ENCODE measurements at places on chromosomes 4 and X. TPM values are rescaled to one million over a fixed set of nuclear protein-coding genes. Genes with fewer than 3 reads are reported as not detected.

The PARM1 gene
- total RNA-seq, result 0.18 TPM

DNA sequence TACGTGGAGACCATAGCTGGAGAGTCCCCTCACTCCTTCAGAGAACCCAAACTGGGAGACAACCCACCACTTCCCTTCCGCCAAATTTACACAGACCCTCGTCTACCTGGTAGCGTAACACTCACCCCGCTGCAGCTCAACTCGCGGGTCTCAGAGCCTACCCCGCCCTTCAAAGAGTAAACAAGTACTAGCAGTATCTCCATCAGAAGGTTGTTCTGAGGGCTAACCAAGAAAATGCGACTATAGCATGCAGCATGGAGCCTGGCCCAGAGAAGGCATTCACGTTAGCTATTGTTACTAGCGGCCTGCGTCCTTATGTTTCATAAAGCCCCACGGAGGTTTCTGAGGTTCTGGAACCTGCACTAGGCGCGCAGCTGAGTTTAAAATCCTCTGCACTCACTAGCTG is 531 bp upstream of the MANBA start:
- peaks cover 16% of the 10 kb centered on the region for H3K27me3 ChIP-seq
- H3K27ac ChIP-seq, result no peak overlapping the region
- no peaks in the 10 kb centered on the region for H3K36me3 ChIP-seq
- peaks cover 13% of the 10 kb centered on the region for H3K4me1 ChIP-seq

GRCh38 chr4:152382057-152382785 is 153.7 kb downstream of the FBXW7 start:
- H3K27ac ChIP-seq, result no peak overlapping the region
- H3K4me3 ChIP-seq, result no peak overlapping the region
- H3K27me3 ChIP-seq, result no peaks in the 10 kb centered on the region
- H3K4me1 ChIP-seq, result no peaks in the 10 kb centered on the region

DNA sequence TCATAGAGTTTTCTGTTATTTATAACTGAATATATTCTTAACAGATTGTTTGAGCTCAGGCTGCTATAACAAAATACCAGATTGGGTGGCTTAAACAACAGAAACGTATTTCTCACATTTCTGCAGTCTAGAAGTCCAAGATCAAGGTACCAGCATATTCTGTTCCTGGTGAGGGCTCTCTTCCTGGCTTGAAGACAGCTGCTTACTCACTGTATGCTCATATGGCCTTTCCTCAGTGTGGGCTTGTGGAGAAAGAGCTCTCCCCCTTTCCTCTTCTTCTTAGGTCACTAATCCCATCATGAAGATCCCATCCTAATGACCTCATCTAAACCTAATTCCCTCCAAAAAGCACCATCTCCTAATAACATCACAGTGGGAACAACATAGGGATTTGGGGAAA is 117.8 kb downstream of the RASGEF1B start:
- peaks cover 7% of the 10 kb centered on the region for H3K27me3 ChIP-seq
- no peaks in the 10 kb centered on the region for H3K36me3 ChIP-seq
- H3K27ac ChIP-seq, result no peak overlapping the region
- H3K4me1 ChIP-seq, result peaks cover 12% of the 10 kb centered on the region

The MSANTD1 gene
- total RNA-seq, result 0.97 TPM

- DNase-seq, result no peak
- no peaks in the 10 kb centered on the region for H3K36me3 ChIP-seq
- H3K4me1 ChIP-seq, result peaks cover 3% of the 10 kb centered on the region
- H3K27ac ChIP-seq, result no peak overlapping the region
Measured at GRCh38 chr4:12724510-12724909, 759.6 kb downstream of the RAB28 start.

GRCh38 chrX:13298836-13299235 is 21.0 kb downstream of the ATXN3L start:
- H3K36me3 ChIP-seq, result no peaks in the 10 kb centered on the region
- H3K27ac ChIP-seq, result no peak overlapping the region
- H3K4me1 ChIP-seq, result peaks cover 2% of the 10 kb centered on the region
- no peak for DNase-seq

The MAGEB17 gene
- total RNA-seq, result not detected
